ENCODE measurements at places on chromosomes 11 and 22.

DNA sequence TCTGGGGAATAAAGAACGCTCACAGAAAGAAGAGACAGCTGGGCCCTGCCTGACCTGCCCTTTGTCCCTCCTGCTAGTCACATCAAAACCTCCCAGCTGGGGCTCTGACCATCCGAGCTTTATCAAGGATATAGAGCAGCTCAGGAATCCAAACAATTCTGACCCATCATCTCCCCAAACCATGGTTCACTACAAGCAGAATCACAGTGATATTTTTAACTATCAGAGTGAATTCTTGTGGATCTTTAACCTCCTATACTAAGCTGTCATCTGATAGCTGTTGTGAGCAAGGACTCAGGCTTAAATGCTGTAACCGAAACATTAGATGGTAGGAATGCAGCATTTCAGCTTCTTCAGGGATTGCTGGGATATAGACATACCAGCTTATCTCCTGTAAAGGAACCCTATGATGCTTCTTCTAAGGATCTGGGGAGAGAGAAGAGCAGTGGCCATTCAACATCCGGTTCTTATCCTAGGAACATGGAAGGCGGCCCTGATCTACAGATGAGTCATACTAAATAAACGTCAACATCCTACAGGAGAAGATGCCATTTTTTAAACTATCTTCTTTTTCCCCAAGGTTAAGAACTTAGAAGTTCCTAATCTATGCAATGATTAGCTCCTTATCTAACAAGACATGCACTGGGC, 84.7 kb upstream of the AKIP1 start:
- peak; percentile 66 for DNase-seq

- DNase-seq = peak; percentile 27
Observed at GRCh38 chr11:67301951-67302516, 1.3 kb upstream of the SSH3 start.

GRCh38 chr11:107549253-107549953, 16.1 kb downstream of the ALKBH8 start:
- DNase-seq = peak; percentile 73

GRCh38 chr11:118151431-118151830, 1.2 kb downstream of the SCN4B start:
- no peak for DNase-seq

DNA sequence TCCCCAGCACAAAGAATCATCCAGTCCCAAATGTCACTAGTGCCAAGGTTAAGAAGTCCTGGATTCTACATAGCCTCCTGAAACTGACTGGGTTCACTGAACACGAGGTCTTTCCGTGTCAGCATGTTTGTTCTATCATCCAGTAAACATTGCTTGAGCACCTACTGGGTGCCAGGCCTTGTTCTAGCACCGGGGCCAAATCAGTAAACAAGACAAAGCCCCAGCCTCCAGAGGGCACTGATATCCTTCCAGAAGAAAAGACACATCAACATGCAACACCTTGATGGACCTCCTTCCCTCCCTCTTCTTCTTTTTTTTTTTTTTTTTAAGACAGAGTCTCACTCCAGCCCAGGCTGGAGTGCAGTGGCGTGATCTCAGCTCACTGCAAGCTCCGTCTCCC, 26.9 kb downstream of the TPST2 start:
- no peak for DNase-seq

DNA sequence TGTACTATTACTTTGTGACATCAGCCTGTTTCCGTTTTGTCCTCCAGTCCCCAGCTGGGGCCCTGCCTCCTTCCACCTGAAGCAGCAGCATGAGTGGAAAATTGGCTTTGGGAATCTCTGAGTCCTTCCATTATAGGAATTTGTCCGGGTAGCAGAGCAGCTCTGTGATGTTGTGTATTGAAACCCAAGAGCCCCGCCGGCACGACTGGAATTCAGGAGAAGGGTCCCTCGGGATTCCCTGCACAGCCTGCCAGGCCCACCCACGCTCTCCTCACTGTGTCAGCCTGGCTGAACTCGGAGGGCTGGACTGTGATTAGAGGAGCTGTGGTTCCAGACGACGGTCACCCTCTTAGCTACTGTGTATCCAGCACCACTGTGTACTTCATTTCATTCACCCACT, 18.8 kb upstream of the TSPAN18 start:
- DNase-seq = no peak

GRCh38 chr22:49663311-49663711, 164.4 kb downstream of the BRD1 start:
- DNase-seq = no peak

GRCh38 chr11:60098508-60098907, 10.0 kb downstream of the MS4A2 start:
- no peak for DNase-seq

GRCh38 chr11:126420698-126421256, 65.3 kb downstream of the ST3GAL4 start:
- DNase-seq = no peak

DNA sequence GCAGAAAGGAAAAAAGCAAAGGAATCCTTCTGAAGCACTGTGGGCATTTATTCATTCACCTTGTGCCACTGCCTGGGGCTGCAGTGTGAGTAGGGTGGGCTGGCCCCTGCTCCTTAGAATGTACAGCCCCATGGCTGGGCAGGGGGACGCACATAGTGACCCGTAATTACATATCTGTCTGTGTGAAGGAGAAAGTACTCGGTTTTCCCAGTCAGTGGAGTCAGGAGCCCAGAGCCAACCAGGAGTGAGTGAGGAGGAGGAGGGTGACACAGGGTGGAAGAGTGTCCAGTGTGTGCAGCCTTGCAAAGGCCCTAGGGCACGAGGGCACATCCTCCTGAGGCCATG, 91.9 kb downstream of the CDKN1C start:
- DNase-seq = no peak

DNA sequence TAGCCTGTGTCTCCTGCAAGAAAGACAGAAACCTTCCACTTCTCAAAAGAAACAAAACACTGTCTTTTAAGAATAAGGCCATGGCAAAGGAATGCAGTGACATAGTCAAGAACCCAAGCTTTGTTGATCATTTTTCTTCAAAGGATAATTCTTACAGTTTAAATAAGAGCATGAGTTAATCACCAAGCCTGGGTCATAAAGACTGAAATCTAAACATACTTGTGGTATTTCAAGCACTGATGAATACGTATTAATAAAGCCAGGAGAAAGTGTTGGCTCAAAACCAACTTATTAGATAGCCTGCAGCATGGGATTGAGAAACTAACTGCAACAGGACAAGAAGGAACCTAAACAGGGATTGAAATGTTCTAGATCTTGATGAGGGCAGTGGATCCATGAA, 143.3 kb upstream of the MTNR1B start:
- DNase-seq = no peak

DNA sequence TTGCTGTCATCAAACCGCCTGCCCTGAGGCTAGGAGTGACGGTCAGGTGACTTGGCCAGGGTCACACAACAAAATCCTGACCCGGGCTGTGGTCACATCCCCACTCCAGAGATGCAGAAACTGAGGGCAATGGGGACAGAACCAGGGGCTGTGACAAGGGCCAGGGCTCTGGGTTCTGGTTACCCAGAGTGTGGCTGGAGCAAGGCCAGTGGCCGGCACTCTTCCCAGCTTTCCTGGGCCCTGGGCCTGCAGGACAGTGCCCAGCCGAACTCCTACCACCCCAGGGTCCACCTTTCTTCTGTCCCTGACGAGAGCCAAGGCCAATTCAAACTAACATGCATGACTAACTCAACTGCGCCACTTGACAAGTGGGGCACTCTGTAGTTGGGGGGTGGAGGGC, 35.9 kb downstream of the ARVCF start:
- DNase-seq = no peak

DNA sequence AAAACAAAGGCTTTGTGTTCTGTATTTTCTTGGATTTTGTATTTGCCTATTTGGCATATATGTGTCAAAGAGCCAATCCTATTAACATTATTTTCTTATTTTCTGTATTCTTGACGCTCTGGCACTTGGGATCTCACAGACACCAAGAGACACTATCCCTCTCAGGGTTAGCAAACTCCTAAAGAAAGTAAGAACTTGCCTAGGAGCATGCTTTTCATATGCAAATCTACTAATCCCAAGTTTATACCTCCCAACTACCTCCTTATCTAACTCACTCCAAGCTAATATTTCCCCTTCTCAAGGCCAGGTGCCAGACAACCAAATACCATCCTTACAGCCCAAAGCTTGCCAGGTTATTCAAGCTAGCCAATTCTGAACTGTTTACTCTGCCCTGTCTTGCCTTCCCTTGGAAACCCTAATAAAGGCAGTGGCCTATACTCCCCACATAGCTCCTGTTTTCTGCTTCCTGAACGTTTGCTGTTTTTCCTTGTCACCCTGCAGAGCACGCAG, 455.4 kb upstream of the ANO3 start:
- DNase-seq = no peak

- peak; percentile 84 for DNase-seq
Observed at GRCh38 chr11:1532014-1532586, 40.0 kb downstream of the DUSP8 start.

GRCh38 chr11:86617502-86617901, 54.9 kb downstream of the ME3 start:
- DNase-seq = no peak

- DNase-seq = no peak
Observed at GRCh38 chr11:96136613-96137298, 206.2 kb downstream of the MAML2 start.

DNA sequence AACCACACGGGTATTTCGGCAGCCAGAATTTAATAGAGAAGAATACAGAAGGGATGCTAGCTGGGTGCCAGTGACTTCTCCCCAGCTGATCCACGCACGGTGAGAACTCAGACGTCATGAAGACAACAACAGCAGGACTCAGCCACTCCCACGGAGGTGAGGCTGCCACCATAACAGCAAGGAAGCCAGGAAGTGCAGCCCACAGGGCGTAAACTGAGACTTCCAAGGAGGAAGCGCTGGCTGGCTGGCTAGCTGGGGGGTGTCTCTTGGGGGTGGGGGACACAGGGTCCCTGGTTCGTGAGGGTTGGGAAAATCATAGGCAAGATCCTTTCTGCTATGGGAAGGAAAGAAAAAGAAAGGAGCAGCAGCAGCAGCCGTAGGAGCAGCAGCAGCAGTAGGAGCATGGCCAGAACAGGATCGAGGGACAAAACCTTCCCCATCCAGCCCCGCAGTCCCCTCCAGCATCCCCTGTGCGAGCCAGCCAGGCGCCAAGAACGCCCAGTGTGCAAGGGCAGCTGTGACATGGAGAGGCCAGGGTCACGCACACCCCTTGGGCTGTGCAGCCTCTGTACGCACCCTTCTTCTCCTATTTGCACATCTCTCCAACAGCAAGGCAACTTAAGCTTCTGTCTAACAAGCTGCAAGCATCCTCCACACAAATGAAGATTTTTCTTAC, 49.6 kb upstream of the SHANK2 start:
- no peak for DNase-seq

GRCh38 chr11:10651656-10652361, 41.7 kb downstream of the IRAG1 start:
- no peak for DNase-seq

DNA sequence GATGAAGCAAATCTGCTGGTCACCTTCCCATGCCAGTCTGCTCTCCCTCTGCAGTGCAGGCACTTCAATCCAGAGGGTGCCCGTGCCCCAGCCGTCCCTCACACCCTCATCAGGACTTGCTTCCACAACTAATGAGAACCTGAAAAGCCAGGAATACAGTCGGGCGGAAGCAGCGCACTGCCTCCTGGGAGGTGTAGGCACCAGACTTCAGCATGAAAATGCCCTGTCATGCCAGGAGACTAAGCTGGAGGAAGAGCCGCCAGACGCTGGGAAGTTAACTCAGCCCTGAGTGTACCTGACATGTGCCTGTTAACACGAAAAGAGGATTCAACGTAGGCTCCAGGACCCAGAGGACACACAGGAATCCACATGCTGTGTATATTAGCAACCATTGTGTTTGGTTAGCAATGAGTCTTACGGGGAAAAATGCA, 40.1 kb upstream of the FLI1 start:
- no peak for DNase-seq

DNA sequence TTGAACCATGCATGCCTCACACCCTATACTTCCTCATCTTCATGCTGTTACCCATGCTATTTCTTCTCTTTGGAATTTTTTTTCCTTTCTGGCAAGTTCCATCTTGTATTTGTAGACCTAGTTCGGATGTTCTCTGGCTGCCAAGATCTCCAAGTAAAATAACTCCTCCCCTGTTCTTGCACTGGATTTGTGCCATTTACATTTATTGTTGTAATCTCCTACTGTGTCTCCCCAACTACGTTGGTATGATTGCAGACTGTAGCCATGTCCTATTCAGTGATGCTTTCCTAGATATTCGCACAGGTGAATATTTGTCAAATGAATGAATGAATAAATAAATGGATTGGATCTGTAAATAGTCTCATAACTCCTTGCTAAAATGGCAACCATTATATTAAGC, 546.0 kb downstream of the MN1 start:
- DNase-seq = no peak

DNA sequence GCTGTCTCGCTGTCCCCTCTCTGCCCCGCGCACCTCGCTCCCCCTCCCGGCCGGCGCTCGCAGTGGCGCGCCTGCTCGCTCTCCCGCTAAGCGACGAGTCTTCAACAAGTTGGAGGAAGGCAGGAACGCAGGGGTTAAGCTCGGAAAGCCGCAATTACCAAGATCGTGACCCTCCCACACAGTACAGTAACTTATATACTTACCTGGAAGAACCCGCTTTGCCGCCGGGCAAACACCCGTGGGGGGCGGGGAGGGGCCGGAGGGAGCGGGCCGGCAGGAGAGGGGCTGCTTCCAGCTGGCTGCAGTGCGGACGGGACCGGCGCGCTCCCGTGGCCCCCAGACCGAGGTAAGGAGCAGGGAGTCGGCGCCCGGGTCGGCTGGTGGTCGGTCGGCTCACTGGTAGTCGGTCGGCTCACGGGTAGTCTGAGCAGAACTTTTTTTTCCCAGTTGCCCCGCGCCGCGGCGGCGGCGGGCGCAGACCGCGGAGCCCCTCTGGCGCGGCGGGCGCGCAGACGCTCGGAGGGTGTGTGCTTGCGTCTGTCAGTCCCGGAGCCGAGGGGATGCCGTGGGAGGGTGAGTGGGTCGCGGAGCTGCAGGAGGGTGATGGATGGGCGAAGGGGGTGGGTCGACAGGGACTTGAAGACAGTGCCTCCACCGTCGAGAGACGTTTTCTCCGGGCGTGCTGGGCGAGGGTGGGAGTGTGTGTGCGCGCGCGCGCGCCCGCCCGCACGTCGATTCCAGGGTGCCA, 101.2 kb upstream of the HSD17B12 start:
- peak; percentile 69 for DNase-seq

GRCh38 chr22:33166206-33166605, 108.0 kb upstream of the SYN3 start:
- no peak for DNase-seq

- no peak for DNase-seq
Observed at GRCh38 chr22:28116219-28116673, 197.2 kb upstream of the PITPNB start.

DNA sequence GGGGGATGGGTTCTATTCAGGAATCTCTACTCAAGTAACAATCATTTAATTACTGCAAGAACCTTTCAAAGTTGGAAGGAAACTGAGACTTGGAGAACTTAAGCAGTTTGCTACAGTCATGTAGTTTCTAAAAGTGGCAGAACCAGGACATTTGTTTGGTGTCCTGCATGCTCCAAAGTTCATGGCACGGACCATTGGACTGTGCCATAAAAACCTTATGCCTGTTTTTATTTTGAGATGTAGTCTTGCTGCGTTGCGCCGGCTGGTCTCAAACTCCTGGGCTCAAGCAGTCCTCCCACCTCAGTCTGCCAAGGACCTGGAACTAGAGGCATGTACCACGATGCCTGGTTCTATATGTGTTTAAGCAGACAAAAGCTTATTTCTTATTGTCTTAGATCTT, 18.6 kb upstream of the AIFM3 start:
- no peak for DNase-seq

- DNase-seq = no peak
Observed at GRCh38 chr11:107651672-107652071, 60.2 kb downstream of the SLN start.

GRCh38 chr22:24498824-24499223, 3.7 kb downstream of the UPB1 start:
- no peak for DNase-seq

All from brain (organoid and tissue), 16 donors.